ENCODE measurements at places on chromosomes 16 and 17.

- no peak for DNase-seq
Observed at GRCh38 chr17:12431188-12431587, 234.5 kb upstream of the MYOCD start.

GRCh38 chr17:3979290-3979611 lies 15.0 kb upstream of the ATP2A3 start:
- DNase-seq: no peak

DNA sequence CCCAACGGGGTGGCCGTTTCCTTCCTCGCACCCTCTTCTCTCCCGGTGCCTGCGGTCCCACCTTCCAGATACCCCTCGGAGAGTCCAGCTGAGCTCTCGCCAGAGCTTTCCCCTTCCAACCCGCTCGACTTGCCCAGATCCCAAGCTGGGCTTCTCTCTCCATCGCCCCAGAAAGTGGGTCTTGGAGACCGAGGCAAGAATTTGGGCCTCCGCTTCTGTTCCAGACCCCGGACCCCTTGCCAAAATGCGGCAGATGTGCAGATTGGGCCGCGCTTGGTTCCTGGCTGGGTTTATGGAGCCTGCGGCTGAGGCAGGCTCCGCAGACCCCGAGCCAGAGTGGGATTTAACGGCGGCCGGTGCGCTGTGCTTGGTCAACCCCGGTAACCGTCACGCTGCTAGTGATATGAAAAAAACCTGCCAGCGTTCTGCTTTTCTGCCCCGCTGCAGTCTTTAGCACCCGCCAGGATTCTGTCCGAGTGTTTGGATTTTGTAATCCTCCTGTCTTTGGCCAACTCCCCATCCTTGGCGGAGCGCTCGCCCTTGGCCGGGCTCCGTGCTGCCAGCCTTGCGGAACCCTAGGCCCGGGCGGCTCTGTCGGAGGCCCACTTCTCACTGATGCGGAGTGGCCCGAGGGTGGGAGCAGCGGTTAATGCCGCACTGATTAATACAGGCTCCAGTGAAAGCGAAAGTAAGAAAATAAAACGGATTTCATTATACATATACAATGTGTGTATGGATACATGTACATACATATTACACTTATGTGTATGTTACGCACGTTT lies 754 bp upstream of the SLFN11 start:
- peak; percentile 58 for DNase-seq

DNA sequence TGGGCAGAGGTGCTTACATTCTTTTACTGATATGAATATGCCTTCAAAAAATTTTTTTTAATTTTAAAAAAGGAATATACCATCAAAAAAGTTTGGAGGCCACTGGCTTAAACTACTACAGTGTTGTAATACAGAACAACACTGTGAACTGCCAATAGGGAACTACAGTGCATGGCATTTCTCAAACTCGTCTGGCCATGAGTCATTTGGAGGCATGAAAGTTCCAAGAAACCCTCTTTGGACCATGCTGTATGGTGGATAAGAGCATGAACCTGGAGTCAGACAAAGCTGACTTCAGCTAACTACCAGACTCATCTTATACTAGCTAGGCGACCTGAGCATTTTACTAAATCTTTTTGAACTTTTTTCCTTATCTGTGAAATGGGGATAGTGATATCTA lies 9.2 kb upstream of the NF1 start:
- DNase-seq: no peak

GRCh38 chr17:6498901-6499540 lies 54.8 kb downstream of the PIMREG start:
- DNase-seq: no peak

DNA sequence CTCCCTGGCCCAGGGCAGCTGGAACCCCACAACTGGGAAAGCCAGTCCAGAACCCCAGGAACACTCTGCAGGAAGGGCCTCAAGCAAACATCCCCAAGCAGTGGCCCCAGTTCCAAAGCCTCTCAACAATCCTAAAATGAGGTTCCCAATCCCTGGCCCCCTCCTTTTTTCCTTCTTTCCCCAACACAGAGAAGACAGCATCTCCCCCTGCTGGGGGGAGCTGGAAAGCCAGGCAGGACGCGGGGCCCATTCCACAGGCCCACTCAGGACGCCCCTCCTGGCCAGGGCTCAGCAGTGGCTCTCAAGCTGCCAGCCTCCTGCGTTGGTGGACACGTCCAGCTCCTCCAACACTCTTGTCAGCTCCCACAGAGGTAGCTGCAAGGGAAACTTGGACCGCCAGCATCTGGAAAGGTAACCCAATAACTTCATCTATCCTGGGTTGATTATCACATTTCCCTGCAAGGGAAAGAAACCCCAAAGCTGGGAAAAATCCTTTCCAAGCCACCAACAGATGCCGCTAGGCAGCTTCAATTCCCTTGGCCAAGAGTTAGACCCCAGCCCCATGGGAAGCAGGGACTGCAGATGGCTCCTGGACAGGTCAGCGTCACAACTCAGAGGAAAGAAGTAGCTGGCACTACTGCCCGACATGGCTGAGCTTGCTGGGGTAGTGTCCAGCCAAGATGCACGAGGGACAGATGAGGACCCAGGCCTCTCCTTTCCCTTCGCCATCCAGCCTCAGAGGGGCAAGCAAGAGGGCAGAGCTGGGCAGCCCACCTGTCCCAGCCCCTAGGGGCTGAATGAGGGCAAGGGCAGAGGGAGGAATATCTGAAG lies 7.6 kb downstream of the HDAC5 start:
- DNase-seq: no peak

DNA sequence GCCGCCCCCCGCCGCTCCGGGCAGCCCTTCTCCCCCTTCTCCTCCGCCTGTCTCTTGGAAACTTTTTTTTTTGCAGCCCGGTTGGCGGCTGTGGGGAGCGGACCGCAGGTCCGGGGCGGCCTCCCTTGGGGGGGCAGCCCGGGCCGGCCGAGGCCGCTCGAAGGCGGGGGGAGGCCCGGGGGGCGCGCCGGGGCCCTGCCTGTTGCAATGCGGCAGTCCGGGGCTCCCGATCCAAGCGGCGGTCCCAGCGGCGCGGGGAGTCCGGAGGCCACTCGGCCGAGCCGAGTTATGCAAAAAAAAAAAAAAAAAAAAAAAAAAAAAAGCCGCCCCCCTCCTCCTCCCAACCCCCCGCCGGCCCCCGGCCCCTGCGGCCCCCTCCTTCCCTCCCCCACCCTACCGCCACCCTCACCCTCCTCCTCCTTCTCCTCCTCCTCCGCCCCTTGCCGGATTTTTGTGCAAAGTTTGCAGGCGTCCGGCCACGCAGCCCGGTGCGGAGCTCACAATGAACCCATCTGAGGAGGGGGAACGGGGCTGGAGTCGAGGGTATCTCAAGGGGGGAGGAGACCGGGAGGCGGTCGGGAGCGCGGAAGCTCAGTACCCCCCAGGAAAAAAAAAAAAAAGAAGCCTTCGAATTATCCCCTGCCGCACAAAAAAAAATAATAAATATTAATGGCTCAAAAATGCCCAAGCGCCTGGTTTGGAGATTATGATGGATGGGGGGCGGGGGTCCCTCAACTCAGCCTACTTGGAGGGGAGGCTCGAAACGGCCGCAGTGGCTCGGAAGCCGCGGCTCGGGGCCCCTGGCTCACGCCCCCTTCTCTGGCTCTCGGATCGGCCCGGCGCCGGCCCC lies at the start of gene ZNF423:
Gene ZNF423 (minus strand): TSS at position 291 of the 850 bp plus-strand sequence. CDS start 338 bp downstream, outside the sequence.
- DNase-seq: no peak

GRCh38 chr17:6241381-6241780 lies 171.2 kb downstream of the WSCD1 start:
- DNase-seq: no peak

- no peak for DNase-seq
Observed at GRCh38 chr16:11398851-11399250, 53.6 kb downstream of the RMI2 start.

- DNase-seq: no peak
Observed at GRCh38 chr17:28657756-28658155, 4.0 kb downstream of the SDF2 start.

DNA sequence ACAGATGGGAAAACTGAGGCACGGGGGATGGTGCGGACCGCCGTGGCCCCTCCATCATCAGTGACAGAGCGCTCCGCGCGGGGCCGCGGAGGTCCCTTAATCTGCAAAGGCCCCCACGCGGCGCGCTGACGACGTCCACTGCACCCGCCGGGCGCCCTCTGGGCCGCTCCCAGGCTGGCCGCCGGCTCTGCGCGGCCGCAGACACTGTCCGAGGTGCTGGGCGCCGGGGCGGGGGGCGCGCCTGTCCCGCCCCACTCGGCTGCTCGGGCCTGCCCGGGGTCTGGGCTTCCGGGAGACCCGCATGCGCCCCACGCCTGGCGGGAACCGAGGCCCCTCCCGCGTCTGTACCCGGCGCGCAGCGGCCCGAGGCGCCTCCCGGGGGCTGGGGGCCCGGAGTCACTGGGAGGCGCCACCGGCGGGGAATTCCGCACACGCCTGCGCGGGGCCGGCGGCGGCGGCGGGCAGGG lies 550 bp upstream of the RNF213 start:
- DNase-seq: peak; percentile 6

DNA sequence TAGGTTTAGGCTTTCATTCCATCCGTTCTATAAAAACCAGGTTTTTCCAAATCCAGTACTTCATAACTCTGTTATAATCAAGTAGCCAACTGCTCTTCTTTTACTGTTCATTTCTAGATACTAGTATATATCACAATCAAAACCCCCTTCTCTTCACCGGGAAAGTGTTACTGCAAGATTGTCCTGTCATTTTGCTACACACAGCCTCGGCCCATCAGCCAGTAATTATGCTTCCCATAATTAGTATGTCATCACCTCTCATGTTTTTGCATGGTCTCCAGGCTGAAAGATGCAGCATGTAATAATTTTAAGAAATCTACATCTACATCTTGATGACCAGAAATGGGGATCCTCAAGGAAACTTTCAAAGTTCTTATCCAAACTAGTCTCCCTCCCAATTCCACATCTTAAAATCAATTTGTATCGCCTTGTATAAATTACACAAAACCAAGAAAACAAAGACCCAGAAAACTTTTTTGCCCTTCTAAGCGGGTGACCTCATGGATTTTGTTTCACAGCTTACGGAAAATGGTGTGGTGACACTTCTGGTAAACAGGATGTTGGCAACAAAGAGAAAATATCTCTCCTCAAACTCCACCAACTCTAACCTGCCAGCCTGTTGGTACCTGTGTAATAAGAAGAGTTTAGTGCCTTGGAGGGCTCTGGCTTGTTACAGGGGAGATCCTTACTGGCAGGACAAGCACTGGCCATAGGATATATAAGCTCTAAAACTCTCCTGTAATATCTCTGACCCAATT lies 9.3 kb downstream of the TACO1 start:
- DNase-seq: no peak

- DNase-seq: no peak
Observed at GRCh38 chr16:58510097-58510775, 5.1 kb upstream of the SETD6 start.

DNA sequence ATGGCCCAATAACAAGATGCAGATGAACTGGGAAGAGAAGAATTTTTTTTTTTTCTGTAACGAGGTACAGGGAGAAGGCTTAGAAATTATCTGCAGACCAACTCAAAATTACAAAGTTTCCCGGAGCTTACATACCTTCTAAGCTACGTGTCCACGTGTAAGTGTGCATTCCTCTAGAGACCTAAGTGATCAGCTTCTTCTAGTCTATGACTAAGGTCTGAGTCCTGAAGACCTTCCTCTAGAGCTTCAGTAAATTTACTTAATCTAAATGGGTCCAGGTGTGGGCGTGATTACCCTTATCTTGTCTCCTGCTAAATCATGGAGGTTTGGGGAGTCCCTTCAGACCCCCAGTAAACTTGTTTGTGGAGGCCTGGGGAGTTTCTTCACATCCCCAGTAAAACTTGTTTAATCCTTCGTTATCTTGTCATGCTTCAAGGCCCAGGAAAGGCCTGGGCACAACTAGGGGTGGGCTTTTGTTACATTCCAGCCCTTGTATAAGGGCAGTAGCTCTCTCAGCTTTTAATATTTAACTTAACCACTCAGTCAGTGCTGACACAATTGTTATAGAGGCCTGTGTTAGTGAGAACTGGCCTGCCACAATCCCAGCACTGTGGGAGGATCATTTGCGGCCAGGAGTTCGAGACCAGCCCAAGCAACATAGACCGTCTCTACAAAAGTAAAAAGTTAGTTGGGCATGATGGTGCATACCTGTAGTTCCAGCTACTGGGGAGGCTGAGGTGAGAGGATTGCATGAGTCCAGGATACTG lies 342.3 kb downstream of the SNX29 start:
- no peak for DNase-seq

- no peak for DNase-seq
Observed at GRCh38 chr16:86604436-86605193, 26.3 kb downstream of the FOXL1 start.

- no peak for DNase-seq
Observed at GRCh38 chr17:36920032-36921005, 17.0 kb upstream of the LHX1 start.

DNA sequence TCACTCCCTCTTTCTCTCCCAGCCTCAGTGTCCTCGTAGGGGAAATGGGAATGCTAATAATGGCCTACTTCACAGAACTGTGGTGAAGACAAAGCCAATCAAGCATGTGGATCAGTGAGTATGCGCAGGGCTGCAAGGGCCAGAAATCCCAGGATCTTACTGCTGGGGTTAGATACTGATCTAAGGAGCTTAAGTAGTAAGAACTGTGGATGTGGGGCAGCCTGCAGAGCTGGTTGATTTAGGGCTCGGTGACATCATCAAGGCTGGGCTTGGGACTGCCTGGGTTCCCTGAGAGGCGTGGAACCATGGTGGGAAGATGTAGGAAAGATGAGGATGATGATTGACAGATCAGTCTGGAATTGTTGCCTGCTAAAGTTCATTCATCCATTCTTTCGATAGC lies 25.6 kb downstream of the GOSR2 start:
- DNase-seq: no peak

DNA sequence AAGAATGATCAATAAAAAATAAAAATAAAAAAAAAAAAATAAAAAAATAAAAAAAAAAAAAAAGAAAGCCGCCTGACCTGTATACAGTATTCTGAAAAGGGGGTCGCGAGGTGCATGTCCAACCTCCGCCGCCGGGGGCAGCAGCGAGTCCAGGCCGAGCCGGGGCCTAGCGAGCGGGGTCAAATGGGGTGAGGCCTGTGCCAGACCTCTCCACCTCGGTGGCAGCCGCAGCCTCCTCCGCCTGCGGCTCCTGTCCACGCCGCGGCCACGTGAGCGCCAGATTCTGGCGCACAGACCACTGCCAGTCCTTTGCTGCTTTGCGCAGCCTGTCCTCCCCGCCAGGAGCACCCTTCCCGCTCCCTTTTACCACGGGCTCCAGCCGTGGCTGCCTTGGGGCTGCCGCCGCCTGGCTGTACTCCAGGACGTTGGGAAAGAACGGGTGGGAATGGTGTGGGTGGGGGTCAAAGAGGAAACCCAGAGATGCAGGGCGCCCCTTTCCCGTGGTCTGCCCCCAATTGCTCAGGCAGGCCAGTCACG lies 2.4 kb upstream of the BCKDK start:
- DNase-seq: peak; percentile 4
